ENCODE measurements at places on chromosomes 11 and 22.

GRCh38 chr11:65279741-65280440 is 18.1 kb downstream of the POLA2 start:
- peak; percentile 31 for DNase-seq

GRCh38 chr11:9616042-9616675 is 42.7 kb downstream of the WEE1 start:
- no peak for DNase-seq

- no peak for DNase-seq
Observed at GRCh38 chr11:28559492-28559891, 451.3 kb downstream of the METTL15 start.

DNA sequence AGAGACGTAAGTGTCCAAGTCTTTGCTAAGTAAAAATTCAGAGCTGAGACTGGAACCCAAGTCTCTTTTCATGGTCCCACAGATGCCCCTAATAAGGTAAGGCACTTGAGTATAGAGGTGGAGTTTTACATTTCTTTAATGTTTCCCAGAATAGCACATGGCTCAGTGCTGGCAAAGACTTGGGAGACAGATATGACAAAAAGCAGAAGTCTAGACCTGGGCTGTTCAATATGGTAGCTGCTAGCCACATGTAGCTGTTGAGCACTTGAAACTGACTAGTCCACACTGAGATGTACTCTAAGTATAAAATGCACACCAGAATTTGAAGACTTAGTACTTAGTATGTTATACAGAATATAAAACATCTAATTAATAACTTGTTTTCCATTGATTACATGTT is 17.6 kb downstream of the VSTM5 start:
- DNase-seq = no peak

DNA sequence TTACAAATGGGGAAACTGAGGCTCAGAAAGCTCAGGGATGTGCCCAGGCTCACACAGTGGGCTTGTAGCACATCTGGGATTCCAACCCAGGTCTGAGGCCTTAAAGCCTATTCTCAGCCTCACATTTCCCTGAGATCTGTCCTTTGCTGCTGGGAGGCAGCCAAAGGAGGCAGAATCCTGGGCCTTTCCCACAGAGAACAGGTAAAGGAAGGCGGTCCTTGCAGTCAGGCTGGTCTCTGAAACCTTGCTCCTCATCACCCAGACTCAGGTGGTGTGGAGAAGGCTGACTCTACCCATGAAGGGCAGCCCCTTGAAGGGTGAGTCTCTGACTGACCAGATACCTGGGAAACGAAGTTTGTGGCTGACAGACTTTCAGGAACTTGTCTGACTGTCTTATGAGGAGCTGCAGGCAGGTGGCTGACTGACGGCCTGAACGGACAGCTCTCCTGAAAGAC is 7.8 kb downstream of the SLCO2B1 start:
- no peak for DNase-seq

DNA sequence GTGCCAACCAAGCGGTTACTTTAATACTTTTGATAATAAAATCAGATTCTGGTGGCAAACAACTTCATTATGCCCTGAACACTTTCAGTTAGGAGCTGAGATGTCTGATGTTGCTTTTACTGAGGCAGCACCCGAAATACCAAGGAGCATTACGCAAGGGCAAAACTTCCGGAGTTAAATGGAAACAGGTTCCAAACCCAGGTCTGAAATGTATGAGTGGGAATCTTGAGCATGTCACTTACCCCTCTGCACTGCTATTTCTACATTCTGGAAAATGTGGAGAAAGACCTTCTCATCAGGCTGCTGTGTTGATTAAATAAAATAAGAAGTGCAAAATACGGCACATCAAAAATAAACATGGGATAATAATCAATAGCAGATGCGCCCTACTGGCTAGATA is 315.1 kb downstream of the LARGE1 start:
- DNase-seq = no peak

GRCh38 chr11:77322926-77323590 is 21.6 kb upstream of the GDPD4 start:
- DNase-seq = no peak

DNA sequence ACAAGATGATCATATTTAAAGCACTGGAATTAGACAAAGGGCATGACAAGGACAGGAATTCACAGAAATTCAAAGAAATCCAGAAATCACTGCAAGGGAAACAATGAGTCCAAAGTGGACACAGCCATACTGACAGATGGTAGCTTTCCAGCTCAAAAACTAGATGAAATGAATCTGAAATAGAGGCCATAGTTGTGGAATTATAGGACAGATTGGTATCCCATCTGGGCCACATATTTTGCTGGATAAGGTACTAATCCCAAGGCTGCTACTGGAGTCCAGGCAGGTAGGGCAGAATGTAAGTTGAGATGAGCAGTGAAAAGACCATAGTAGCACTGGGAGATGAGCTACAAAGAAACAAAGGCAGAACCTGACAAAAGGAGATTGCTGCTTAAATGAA is 258.3 kb upstream of the ANO3 start:
- DNase-seq = no peak

GRCh38 chr11:8832571-8833260 is 78.3 kb upstream of the AKIP1 start:
- DNase-seq = no peak

DNA sequence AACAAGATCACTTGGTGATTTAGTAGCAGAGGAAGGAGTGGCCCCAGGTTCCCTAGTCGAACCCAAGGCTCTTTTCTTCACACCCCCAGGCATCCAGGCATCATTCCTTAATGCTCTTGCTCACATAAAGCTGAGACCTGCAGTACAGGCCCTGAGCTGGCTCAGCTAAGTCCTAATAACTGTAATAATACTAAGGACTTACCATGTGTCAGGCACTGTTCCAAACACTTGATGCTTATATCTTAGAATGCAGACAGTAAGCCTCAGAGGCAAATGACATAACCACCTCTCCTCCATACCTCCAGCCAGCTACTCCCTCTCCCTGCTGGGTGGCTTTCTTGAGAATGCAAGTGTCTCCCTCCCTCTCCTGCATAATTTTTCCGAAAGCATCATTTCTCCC is 33.2 kb downstream of the ANKK1 start:
- DNase-seq = no peak

- no peak for DNase-seq
Observed at GRCh38 chr22:29195118-29195963, 10.4 kb upstream of the EMID1 start.

- no peak for DNase-seq
Observed at GRCh38 chr11:58525037-58525614, 17.2 kb upstream of the OR5B21 start.

- DNase-seq = no peak
Observed at GRCh38 chr22:46471901-46472721, 65.3 kb downstream of the CELSR1 start.

GRCh38 chr11:66745356-66746235 is 16.6 kb upstream of the SPTBN2 start:
- peak; percentile 33 for DNase-seq

DNA sequence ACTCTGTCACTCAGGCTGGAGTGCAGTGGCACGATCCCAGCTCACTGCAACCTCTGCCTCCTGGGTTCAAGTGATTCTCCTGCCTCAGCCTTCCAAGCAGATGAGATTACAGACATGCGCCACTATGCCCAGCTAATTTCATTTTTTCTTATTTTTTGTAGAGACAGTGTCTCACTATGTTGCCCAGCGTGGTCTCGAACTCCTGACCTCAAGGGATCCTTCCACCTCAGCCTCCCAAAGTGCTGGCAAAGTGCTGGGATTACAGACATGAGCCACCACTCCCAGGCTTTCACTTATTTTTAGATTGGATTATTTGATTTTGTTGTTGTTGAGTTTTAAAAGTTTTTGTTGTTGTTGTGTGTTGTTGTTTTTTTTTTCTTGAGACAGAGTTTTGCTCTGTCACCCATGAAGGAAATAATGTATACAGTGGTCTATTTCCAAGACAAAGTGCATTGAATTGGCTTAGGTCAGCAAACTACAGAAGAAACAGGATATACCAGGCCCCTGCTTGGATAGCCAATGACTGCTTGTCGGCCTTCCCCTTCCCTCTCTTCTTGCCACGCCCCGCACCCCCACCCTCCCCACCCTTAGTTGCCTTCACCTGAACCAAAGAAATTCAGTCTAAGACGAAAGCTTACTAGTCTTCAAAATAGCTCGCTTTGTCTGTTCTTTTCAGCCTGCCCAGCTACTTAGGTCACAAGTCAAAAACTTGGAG is 91.8 kb upstream of the CLDN5 start:
- DNase-seq = no peak

DNA sequence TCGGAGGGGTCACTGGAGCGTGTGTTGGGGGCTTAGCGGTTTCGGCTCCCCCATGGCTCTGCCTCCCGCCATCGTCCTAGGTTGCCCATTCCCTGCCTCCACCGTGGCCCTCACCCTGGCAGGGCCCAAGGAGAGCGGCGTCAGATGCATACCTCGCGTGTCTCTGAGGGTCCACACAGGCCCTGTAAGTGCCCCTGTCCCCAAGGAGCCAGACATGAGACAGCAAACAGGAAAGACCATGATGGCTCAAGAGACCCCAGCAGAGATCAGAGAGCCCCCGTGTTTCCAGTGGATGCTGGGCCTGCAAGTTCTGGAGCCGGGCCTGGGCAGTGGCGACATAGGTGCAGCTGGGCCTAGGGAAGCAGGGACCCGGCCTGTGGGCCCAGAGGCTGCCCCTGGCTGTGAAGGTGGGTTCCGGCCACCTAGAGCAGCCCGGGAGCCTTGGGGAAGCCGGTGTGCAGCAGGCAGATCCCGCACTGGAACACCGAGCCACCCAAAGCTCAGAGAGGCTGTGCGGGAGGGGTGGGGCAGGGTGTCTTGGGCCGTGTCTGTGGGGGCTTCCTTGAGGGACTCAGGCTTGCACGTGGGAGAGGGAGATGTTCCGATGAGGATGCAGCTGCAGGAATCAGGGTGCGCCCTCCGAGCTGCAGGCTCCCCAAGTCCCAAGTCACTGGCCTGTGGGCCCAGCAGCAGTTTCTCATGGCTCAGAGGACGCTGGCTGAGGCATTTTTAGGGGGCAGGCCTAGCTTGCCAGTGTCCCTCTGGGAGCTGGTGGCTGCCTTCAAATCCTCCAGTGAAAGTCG is 126.4 kb downstream of the KCNQ1OT1 start:
- no peak for DNase-seq

DNA sequence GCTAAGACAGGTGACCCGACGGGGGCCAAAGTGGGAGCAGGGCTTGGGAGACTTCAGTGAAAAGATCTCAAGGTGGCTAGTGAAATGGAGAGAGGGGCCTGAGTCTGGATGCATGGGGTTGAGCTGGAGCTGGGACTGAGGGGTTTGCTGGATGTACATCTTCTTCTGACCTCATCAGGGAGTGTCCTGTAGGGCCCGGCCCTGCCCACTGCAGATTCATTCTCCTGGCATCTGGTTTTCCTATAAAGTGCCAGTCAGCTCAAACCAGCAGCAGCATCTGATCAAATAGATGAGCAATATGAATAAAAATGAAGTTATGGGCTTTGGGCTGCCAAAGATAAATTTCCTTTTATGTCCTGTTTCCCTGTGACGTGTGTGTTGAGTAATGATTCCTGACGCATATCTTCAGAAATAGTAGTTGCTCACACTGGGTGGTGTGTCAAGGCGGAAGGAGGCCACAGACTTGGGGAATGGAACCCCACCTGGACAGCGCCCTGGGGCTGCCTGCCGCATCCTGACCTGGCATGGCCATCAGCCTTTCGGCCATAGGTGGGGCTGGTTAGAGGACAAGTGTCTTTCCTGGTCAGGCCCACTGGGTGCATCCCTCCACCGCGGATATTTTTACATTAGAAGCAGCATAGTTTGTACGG is 135.4 kb downstream of the OSBP2 start:
- DNase-seq = no peak

DNA sequence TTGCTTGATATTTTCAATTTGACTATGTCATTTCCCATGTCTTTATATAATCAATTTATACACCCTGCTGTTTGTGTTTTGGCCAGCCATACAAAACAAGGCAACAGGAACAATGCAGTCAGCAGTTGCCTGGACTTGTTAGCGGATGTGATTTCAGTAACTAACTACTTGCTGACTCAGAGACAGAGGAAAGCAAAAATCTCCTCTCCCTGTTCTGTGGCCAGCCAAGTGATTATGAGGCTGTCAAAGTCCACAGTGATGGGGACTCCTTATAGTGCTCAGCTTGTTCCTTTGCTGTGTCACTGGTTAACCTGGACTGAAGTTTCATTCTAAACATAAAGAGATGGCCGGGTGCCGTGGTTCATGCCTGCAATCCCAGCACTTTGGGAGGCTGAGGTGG is 32.6 kb upstream of the APLP2 start:
- no peak for DNase-seq

DNA sequence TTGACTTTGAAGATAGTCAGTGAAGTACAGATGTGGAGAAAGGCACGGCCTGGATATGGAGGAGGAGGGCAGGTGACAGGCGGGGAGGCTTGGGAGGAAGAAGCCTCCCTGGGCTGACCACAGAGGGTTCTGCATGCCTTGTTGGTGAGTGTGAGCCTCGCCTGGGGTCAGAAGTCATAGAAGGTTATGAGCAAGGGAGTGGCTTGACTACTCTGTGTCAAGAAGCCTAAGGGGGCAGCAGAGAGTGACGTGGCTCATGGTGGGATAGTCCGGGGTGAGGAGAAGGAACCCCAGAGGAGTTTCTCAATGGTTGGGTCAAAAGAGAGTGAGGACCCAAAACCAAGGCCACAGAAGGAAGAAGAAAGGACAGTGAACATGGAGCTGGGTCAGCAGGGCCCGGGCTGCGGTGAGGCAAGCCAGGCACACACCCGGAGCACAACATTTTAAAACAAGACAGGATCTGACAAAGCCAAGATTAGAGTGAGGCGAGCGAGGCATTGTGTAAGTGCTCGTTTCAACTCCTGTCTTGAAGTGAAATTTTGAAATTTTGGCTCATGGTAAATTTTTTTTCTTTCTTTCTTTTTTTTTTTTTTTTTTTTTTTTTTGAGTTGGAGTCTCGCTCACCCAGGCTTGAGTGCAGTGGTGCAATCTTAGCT is 31.9 kb downstream of the PDGFB start:
- DNase-seq = no peak
